SK-N-SH (cell line): ENCODE measurements at places on chromosomes 5 and 9. TPM values are rescaled to one million over a fixed set of nuclear protein-coding genes. Genes with fewer than 3 reads are reported as not detected.

GRCh38 chr5:56328753-56329560, 95.8 kb upstream of the ANKRD55 start:
- no peaks in the 10 kb centered on the region for H3K27me3 ChIP-seq
- no peaks in the 10 kb centered on the region for H3K36me3 ChIP-seq
- no peak for DNase-seq
- 0 out of 2 replicates have a peak, but pooled peaks cover 12% of the 10 kb centered on the region for H3K4me1 ChIP-seq
- H3K27ac ChIP-seq: peak overlapping the region; percentile 37

- no peaks in the 10 kb centered on the region for H3K27me3 ChIP-seq
- no peak for DNase-seq
- H3K4me1 ChIP-seq: no peaks in the 10 kb centered on the region
- no peaks in the 10 kb centered on the region for H3K36me3 ChIP-seq
- H3K4me3 ChIP-seq: no peak overlapping the region
Observed at GRCh38 chr9:68476847-68477246, 63.8 kb downstream of the TMEM252 start.

DNA sequence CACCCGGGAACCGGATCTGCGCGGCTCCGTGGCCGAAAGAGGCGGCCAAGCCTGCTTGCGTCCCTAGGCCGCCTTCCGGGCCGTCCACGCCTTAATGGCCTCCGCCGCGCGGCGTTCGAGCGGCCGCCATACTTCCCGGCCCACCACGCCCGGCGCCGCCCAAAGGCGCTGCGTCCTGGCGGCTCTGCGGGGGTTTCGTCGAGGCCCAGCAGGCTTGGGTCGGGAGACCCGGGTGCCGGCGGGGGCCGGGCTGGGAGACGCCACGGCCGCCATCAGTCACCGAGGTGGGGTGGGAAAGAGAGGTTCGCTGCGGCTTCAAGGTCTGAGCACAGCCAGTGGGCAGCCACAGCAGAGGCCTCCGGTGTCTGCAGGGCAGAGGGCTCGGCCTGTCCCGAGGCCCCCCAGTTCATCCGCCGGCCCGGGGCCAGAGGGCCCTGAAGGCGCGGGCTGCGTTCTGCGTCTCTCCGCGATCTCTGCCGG, 545.8 kb upstream of the CDH10 start:
- no peak overlapping the region for H3K27ac ChIP-seq
- no peaks in the 10 kb centered on the region for H3K27me3 ChIP-seq
- H3K4me3 ChIP-seq: no peak overlapping the region
- DNase-seq: no peak
- no peaks in the 10 kb centered on the region for H3K4me1 ChIP-seq

DNA sequence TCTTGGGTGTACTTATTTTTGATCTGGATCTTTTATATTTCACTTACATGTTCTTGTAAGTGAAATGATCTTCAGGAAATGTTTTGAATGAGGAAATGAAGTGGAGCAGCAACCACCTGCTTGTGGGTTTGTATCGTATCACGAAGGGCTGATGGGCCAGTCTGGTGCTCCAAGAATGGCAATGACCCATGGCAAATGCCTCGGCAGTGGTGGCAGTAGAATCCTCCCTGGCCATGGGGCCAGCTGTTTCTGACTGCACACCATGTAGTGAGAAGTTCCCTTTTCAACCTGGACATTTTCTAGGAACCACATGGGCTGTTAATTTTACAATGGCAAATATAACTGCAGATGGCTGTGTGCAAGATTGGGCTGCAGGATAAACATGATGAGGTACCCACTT, 29.9 kb downstream of the MAT2B start:
- H3K4me1 ChIP-seq: peaks cover 17% of the 10 kb centered on the region
- no peak overlapping the region for H3K27ac ChIP-seq
- no peaks in the 10 kb centered on the region for H3K36me3 ChIP-seq
- H3K27me3 ChIP-seq: no peaks in the 10 kb centered on the region
- no peak for DNase-seq

- DNase-seq: peak; percentile 30
- H3K27me3 ChIP-seq: no peaks in the 10 kb centered on the region
- no peaks in the 10 kb centered on the region for H3K4me1 ChIP-seq
- no peak overlapping the region; the same call in 1 of the 2 replicates for H3K4me3 ChIP-seq
Observed at GRCh38 chr9:110623462-110624025, 44.0 kb upstream of the SVEP1 start.

DNA sequence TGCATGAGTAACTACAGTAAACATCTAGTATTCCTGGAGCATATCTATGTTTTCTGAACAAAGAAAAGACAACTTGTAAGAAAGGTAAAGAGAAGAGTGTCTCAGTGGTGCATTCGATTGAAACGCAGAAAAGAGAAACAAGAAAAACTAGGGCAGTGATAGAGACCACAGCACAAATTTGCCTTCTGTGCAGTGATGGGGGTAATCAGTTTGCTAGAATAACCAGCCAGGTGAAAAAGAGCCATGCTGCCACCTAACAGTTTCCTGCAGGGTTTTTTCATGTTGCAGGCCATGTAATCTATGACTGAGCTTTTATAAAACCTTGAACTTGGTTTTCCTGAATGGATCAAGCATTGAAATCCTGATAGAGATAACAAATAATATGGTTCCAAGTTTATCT, 198.4 kb upstream of the MEF2C start:
- H3K4me1 ChIP-seq: no peaks in the 10 kb centered on the region; the same call in 1 of the 2 replicates
- no peaks in the 10 kb centered on the region for H3K36me3 ChIP-seq
- no peak overlapping the region for H3K4me3 ChIP-seq
- no peaks in the 10 kb centered on the region for H3K27me3 ChIP-seq

- peaks cover 4% of the 10 kb centered on the region for H3K36me3 ChIP-seq
- H3K27ac ChIP-seq: no peak overlapping the region
- no peaks in the 10 kb centered on the region for H3K27me3 ChIP-seq
- no peak for DNase-seq
- H3K4me1 ChIP-seq: peaks cover 63% of the 10 kb centered on the region
Observed at GRCh38 chr9:92734931-92735635, 29.6 kb downstream of the BICD2 start.

DNA sequence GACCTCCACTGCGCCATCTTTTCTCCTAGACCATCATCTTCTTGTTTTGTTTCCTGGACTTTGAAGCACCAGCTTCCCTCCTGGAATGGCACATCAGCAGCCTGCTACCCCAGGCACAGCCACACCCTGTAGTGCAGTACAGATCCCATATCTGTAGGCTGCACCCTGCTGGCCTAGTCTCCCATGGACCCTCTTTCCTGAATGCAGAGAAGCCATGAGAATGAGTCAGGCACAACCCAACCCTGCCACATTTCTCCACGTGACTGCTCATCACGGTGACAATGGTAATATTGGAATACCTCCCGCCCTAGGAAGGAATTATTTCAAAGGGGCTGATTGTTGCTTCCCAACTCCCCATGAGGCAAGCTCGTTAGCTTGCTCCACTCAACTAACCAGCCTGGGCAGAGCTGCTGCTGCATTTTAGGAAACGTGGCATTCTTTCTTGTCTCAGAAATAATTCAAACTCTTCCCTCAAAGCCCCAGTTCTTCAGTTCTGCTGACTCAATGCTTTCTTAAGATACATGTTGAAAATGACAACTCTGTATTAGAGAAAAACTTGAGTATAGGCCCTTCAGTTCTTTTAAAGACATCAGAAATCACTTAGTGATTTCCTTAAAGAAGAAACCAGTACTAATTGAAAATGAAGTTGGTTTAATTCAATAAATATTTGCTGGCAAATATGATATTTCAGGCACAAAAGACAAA, 328.1 kb downstream of the MLLT3 start:
- no peak overlapping the region for H3K27ac ChIP-seq
- no peaks in the 10 kb centered on the region for H3K27me3 ChIP-seq
- no peak for DNase-seq
- no peaks in the 10 kb centered on the region for H3K4me1 ChIP-seq
- H3K36me3 ChIP-seq: no peaks in the 10 kb centered on the region

DNA sequence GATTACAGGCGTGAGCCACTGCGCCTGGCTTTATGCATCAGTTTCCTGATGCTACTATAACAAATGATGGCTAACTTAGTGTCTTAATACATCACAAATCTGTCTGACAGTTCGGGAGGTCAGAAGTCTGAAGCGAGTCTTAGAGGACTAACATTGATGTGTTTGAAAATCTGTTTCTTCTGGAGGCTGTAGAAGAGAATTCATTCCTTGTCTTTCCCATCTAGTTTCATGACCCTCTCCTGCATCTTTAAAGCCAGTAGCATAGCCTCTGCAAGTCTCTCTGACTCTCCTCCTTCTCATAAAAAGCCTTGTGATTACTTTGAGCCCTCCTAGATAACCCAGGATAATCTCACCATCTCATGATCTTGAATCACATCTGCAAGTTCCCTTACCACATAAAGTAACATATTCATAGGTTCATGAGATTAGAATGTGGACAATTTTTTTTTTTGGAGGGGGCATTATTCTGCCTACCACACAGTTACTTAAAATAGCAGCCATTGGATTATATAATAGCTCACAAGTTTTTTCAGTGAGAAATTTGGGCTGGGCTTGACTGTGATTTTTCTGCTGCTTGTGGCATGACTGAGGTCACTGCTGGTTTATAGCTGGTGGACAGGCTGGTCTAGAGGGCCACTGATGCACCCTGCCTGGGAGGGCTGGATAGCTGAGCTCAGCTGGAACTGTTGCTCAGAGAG, 134.8 kb downstream of the FBXL7 start:
- H3K4me1 ChIP-seq: peaks cover 3% of the 10 kb centered on the region
- no peak for DNase-seq
- H3K27me3 ChIP-seq: no peaks in the 10 kb centered on the region
- H3K27ac ChIP-seq: no peak overlapping the region
- no peak overlapping the region for H3K4me3 ChIP-seq

GRCh38 chr9:68562461-68562860, 21.8 kb upstream of the TMEM252 start:
- no peak overlapping the region for H3K4me3 ChIP-seq
- H3K4me1 ChIP-seq: no peaks in the 10 kb centered on the region
- DNase-seq: no peak
- H3K27me3 ChIP-seq: peaks cover 27% of the 10 kb centered on the region; the same call in 1 of the 2 replicates
- no peaks in the 10 kb centered on the region for H3K36me3 ChIP-seq

GRCh38 chr5:139131465-139131864, 66.7 kb downstream of the SIL1 start:
- H3K27ac ChIP-seq: no peak overlapping the region
- H3K36me3 ChIP-seq: no peaks in the 10 kb centered on the region; the same call in 1 of the 2 replicates
- no peak for DNase-seq
- no peak overlapping the region for H3K4me3 ChIP-seq

- H3K27ac ChIP-seq: no peak overlapping the region
- DNase-seq: no peak
- no peaks in the 10 kb centered on the region for H3K27me3 ChIP-seq
- H3K36me3 ChIP-seq: no peaks in the 10 kb centered on the region
Observed at GRCh38 chr5:35337340-35338156, 107.3 kb upstream of the PRLR start.

GRCh38 chr5:165029099-165029870, 1523.9 kb downstream of the MAT2B start:
- no peaks in the 10 kb centered on the region for H3K27me3 ChIP-seq
- DNase-seq: peak; percentile 10

The PCA3 gene
- 0.21 TPM in 2 replicates for polyA plus RNA-seq

The CCIN gene
- 0.44 and 0.54 TPM in 2 replicates for polyA plus RNA-seq

The LRRC70 gene
- polyA plus RNA-seq: 0.08 and 0.37 TPM in 2 replicates

The SOHLH1 gene
- not detected in 2 replicates for polyA plus RNA-seq

The TEK gene
- 0.03 and 0.10 TPM in 2 replicates for polyA plus RNA-seq

The SHROOM1 gene
- polyA plus RNA-seq: 3.8 and 4.8 TPM in 2 replicates

The FOXD4L6 gene
- 0.05 TPM in 1 of 2 replicates, not detected in the other for polyA plus RNA-seq
